ENCODE measurements at places on chromosomes 7 and 10.
A peak's percentile ranks its signal among the peaks of the same experiment; 100 is the strongest.

- DNase-seq, result no peak
Measured at GRCh38 chr10:97726636-97727178, 10.2 kb upstream of the ZFYVE27 start.

GRCh38 chr7:3179456-3179855, 121.6 kb upstream of the SDK1 start:
- peak; percentile 17 for DNase-seq

- no peak for DNase-seq
Measured at GRCh38 chr10:102402512-102402896, 7.0 kb downstream of the NFKB2 start.

DNA sequence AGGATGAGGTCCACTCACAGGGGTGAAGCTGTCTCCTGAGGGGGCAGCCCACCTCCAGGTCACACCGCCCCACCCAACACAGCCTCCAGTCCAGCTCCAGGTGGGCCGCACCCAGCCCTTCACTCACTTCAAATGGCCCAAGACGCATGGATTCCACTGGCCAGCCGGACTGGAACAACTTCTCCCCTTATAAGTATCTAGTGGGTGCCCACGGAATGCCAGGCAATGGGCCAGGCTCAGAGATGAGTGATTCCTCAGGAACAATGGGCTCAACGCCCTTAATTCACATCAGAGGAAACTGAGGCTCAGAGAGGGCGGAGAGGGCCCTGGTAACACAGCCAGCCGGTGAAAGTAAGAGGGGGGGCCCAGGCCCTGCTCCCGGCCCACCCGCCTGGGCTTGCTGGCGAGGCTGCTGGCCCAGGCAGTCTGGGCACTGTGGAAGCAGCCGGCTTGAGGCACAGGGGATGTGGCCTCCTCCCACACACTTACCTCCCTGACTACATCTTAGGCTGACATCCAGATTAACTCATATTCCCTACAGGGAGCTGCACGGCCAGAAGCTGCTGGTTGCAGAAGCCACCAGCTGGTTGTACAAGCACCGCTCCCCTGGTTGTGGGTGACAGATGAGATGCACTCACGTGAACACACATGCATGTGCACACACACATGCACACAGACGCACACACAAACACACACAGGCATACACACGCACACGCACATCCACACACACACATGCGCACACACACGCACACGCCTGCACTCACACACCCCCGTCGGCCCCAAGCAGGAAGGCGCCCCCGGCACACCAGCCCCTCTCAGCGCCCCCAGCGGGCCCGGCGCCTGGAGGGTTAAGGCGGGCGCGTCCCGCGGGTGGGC, 1.0 kb upstream of the FAM20C start:
- DNase-seq, result no peak

- no peak for DNase-seq
Measured at GRCh38 chr10:110219884-110220283, 12.5 kb downstream of the MXI1 start.

- no peak for DNase-seq
Measured at GRCh38 chr7:100413889-100414288, 14.6 kb downstream of the ZCWPW1 start.

GRCh38 chr7:114789161-114789560, 132.7 kb upstream of the MDFIC start:
- no peak for DNase-seq

GRCh38 chr10:82827901-82828300, 952.9 kb downstream of the NRG3 start:
- no peak for DNase-seq

DNA sequence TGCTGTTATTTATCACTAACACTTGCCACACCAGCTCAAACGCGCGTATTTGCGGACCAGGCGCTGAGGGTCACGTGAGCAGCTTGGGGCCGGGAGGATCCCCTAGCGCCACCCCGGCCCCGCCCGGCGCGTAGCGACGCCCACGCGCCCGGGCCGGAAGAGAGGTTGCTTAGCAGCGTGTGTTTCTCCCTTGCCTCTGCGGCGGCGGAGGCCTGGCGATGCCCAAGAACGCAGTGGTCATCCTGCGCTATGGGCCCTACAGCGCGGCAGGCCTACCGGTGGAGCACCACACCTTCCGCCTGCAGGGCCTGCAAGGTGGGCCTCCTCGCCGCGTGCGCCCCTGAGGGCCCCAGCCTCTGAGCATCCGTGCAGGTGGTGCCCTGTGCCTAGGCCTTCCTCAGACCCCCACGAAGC, at the start of gene C10orf53:
Gene C10orf53, plus strand, starts transcription at position 172 of the 414 bp plus-strand sequence. Its CDS starts 47 bp downstream, at position 219.
- DNase-seq, result peak; percentile 2

DNA sequence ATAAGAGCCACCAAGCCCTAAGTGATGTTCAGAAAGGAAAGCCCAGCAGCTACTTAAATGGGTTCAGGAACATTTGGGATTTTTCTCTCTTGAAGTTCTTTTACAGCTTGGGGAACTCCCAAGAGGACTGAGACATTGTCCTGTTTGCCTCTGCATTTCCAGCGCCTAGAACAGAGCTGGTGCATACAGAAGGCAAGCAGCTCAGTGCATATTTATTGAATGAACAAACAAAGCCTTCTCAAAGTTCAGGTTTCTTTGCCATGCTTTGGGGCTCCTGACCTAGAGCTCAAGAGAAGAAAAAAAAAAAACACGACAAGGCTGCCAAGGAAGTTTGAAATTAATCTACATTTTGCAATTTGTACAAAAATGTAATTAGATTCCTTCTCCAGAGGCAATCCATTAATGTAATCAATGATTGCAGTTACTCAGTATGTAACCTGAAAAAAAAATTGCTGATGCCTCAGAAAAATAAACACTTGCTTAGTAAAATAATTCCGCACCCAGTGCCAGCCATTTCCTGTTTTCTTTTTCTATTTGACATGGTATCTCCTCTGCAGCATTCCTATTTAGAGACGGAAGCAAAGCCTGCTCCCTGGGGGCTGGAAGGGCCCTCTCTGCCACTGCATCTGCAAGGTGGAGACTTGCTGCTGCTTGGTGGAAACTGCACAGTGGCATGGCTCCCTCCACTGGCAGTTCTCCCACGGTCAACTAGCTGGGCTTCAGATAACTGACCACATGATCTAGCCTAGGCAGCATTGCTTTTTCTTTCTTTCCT, 157.3 kb downstream of the TMEM178B start:
- peak; percentile 55 for DNase-seq

DNA sequence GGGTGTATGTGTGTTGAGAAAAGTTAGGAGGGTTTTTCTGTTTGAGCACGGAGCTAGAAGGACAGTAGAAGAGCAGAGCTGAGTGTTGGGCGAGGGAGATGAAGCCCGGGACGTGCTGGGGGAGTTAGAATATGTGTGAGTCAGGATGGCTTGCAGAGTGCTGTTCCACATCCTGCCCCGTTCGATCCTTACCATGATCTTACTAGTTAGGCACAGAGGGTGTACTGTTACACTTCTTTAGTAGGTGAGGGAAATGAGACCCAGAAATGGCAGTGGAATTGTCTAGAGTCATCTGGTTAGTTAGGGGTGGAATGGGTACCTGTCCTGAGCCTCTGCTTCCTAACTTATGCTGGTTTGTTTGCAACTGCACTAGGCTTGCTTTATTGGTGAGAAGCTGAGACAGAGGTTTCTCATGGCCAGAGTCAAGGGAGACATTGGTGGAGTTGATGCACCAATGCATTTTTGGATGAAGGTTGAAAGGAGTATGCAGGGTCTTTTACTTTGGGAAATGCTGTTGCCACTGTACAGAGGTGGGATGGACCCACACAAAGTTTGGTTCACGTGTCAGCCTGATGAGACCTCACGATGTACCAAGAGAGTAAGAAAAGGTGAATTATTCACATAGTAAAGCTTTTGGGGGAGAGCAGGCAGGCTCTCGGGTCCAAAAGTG, 42.4 kb downstream of the CCNY start:
- no peak for DNase-seq

GRCh38 chr10:59805014-59805413, 51.8 kb upstream of the MRLN start:
- no peak for DNase-seq

DNA sequence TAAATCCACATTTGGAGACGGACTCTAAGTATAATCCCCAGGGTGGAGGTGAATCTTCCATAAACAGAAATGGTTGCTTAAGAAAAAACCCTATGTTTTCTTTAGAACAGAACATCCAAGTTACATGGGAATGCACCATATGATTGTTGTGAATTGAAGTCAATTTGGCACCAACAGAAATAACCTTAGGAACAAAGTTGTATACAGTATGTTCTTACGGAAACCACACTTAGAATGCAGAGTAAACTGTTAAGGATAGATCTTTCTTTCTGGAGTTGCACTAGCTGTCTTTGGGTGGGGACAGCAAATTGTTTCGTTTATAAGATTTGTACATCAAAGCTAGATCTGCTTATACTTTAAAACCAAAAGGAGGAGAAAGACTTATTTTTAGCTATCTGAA, 316.4 kb downstream of the PTEN start:
- no peak for DNase-seq

DNA sequence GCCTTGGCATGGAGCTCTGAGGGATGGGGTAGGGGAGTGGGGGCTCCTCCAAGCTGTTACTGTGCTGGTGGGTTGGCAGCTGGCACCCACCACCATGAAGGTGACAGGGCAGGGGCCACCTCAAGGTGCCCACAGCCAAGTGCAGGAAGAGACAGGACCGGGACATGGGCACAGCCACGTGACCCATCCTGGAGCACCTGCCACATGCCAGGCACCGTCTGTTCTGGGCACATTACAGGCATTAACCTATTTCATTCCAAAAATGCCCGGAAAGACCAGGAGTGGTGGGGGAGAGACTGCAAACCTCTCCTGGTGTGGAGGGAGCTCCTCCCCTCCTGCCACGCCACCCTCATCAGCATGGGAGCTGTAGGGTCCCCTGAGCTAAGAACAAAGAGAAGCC, 56.7 kb downstream of the CAMK2B start:
- no peak for DNase-seq

DNA sequence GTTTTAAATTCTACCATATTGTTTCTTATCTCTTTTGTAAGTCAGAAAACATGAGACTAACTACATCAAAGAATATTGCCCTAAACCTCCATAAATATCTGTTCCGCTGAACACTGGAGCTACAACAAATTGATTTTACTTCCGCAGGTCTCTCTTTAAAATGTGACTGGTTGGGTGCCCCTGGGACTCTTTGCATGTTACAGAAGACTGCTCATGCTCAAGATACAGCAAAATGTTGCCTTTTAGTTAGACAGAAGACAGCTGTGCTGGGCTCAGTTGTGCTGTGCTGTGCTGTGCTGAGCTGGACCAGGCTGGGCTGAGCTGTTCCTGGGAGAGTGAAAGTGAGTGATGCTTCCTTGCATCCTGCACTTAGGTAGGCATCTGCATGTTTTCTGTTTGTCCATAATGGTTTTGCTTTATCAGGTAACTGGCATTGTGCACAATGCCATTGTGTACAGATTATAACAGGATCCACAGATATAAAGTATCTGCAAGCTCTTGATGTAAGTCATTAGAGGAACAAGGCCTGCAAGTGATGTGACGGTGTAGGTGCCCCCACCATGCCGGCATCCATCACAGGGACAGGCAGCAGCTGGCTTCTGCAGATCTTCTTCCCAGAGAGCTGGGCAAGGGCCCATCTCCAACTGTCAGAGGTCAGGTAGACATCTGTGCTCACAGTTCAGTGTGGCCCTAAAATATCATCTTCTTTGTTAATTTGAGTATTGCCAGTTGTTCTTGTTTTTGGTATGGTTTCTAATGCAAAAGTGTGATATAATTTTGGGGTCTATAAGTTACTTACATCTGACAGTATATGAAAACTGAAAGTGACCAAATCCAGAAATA, 972.5 kb upstream of the CELF2 start:
- DNase-seq, result no peak

GRCh38 chr10:64519831-64520230, 998.6 kb downstream of the REEP3 start:
- DNase-seq, result no peak

- DNase-seq, result no peak
Measured at GRCh38 chr10:109960682-109961081, 37.4 kb upstream of the XPNPEP1 start.

- no peak for DNase-seq
Measured at GRCh38 chr7:18459484-18460245, 35.9 kb upstream of the HDAC9 start.

DNA sequence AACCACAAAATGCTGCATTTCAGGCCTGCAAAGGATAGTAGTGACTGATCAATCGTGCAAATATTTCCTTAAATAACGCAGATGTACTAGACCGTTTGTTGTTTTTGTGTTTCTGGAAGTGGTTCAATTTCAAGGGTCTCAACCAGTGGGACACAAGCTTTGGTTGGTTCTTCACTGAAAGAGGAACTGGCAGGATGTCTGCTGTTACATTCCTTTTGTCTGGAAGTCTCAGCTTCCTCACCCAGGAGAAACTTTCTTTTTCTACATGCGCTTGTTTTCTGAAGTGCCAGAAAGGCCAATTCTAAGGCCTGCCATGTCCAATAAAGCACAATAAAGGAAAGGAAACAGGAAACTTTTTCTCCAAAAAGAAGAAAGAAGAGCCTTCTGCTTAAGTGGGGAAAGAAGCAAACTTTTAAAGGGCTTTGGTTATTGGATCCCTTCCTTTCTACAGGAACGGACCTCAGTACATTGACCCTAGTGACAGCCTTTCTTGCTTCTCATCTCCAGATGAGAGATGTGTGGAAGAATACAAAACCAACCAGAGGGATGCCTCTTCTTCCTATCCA, 4.1 kb downstream of the DKK1 start:
- DNase-seq, result no peak

- DNase-seq, result no peak
Measured at GRCh38 chr10:277963-278362, 142.7 kb downstream of the ZMYND11 start.

All from globus pallidus (tissue), 1 donor.